GM03348 (cell line): ENCODE measurements at places on chromosomes 2 and 18.

DNA sequence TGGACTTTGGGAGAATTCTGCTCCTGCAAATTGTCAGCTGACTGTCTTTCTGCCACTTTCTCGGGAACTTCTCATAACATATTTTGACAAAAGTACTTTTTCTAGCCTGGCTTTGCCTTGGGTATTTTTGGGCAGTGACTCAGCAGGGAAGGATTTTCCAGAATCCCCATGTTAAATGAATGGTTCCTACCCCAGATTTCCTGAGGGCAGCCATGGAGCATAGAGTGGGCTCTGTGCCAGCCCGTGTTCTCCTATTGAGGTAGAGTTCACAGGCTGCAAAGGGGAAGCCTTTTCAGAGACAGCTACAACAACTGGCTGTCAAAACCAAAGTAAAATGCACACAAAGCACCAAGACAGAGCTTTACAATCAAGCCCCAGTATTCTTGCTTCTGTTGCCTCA, 59.8 kb downstream of the BMP10 start:
- DNase-seq, result peak; percentile 30

- no peak for DNase-seq
Observed at GRCh38 chr2:77009307-77009706, 512.9 kb downstream of the LRRTM4 start.

DNA sequence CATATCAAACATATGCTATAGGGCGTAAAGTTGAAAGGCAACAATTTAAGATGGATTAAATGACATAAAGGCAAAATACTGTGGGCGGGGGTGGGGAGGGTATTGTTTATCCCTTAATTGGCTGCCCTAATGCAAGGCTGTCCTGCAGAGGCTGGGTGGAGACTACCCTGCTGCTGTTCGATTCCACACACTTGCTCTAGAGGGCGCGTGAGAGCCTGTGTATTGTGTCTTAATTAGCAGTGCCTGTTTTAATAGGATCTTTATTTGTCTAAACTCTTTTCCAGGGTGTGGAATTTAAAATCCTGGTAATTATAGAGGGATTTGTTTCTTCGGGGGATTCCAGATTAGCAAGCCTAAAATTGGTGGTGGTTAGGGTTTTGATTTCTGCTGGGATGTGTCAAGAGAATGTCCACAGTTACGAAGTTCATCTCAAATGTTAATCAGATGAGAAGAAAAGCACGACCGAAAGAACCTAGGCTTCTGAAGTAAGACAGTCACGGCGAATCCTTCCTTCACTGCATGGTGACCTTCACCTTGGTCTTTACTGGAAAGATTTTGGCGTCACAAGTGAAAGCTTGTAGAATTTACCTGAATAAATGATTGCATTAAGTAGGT, 103.5 kb upstream of the MAP3K20 start:
- DNase-seq, result peak; percentile 80

DNA sequence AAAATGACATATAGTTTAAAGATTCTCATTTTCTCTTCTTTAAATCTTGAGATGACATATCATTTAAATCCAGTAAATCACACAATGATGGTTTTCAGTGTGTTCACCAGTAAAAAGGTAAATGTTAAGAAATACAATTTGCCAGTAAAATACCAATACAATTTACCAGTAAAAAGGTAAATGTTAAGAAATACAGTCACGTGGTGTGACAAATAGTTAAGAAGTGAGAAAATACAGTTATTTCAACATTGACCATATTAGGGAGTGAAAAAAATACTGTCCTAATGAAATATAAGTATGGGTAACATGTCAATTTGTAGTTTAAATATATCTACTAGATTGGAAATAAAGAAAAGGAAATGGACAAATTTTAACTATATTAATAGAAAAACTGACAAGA, 80.5 kb downstream of the DLGAP1 start:
- no peak for DNase-seq

- no peak for DNase-seq
Observed at GRCh38 chr2:10045561-10046355, 2.4 kb downstream of the KLF11 start.

DNA sequence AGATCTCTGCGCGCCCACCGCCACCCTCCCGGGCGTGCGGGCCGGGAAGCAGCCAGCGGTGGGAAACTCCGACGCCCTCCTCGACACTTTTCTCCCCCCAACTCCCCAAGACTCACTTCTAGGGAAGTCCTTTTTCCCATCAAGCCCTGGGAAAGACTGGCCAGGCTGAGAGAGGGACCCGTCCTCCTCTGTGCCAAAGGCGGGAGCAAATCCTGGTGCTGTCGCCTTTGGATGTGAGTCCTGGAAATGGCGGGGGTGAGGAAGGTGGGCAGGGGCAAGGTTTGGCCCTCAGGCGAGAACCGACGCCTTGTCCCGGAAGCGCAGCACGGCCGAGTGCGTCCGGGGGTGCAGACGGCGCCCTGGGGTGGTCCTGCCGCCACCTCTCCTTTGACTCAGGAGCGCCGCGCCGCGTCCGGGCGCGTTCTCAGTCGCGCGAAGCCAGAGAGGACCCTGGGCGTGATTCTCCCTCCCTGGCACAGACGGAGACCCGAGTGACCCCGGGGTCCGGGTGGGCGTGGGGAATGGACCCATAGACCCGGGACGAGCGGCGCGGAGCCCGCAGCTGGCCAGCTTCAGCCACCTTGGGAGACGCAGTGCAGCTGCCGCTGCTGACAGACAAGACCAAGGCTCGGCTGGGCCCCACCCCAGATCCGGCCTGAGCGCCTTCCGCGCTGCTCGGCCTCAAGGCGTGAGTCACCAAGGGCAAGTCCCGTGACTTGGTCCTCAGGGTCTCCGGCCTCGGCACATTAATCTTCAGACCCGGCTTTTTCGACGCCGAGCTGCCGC, 3.5 kb upstream of the LBX2 start:
- peak; percentile 91 for DNase-seq

DNA sequence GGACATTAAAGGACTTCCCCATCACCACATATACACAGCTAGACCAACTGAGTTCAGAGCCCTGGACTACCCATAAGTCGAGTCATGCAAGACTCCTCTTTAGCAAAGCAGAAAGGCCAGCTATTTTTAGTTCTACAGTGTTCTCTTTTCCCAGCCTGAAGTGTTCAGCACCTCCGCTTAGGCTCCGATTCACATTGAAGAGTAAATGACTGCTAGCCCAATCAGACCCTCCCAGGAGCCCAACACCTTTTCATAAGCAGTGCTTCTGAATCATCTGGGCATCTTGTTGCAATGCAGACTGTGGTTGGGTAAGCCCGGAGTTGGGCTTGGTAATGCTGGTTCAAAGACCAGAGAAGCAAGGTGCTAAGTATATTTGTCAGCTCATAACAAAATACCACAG, 138.6 kb upstream of the MSH6 start:
- DNase-seq, result no peak

DNA sequence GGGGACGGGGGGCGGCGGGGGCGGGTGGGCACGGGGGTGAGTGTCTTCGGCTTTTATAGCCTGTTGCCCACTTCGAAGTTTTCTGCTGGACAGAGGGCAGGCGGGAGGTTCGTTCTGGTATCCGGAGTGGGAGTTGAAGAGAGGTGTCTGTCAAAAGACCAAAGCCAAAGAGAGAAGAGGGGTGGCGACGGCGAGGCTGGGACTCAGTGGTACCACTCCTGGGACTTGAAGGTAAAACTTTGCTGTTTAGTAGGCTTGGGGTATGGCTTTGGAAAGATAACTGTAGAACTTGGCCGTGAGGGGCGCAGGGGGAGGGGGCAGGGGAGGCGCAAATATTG, 215.8 kb upstream of the DTNA start:
- DNase-seq, result no peak

GRCh38 chr18:53165770-53166169, 825.8 kb downstream of the DCC start:
- no peak for DNase-seq

- peak; percentile 96 for DNase-seq
Observed at GRCh38 chr2:219245148-219245898, at the start of the genes GLB1L and STK16. Gene GLB1L (minus strand): TSS chr2:219245444. CDS start chr2:219243573, 1,871 bp downstream. Gene STK16 (plus strand): TSS chr2:219245479. CDS start chr2:219246000, 521 bp downstream.

GRCh38 chr2:36415381-36416022, 59.9 kb downstream of the CRIM1 start:
- no peak for DNase-seq

DNA sequence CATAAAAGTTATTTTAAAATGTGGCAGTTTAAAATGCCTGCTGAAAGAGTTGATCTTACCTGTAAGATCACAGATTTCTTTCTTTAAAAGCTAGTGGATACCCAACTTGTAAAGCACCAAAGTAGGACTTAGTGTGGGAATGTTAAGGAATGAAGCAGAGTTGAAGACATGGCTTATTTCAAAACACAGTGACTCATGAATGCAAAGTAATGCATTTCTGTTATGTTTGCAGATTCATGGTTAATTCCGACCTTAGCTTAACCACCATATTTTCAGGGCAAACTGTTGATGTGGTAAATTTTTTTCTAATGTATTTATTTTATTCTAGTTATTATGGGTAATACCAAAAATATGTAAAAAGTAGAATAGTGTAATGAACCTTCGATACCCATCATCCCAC, 206.8 kb upstream of the FOSL2 start:
- DNase-seq, result peak; percentile 24

- no peak for DNase-seq
Observed at GRCh38 chr2:235045336-235045972, 93.6 kb downstream of the SH3BP4 start.

DNA sequence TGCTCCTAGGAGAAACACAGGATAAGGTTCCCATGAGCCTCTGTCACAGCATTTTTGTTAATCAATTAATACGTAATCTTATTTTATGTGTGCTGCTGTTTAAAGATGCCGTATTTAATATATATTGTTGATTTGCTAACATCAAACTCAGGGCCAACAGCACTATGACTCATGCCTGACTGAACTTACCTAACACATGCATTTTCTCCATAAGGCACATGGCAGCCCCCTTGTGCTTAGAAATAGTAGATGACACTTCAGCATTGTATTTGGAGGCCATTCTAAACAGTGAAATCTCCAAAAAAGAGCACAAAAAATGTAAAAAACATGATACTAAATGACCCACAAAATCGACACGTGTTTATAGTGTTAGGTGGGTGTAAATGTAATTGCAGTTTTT, 314.8 kb downstream of the MYCN start:
- no peak for DNase-seq

DNA sequence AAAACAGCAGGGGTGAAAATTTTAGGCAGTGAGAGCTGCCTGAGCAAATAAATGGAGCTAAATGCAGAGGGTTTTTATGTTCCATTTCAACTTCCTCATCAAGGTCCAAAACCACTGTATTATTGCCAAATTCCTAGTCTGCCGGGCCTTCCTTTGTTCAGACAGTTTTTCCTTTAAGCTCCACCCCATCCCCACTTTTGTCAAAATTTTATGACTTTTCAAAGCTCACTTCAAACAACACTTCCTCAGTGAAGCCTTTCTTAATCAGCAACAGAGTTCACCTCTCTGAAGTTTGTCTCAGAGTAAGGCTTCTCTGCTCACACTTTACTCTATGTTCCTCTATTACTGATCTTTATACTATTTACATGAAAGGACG, 81.3 kb downstream of the CERKL start:
- no peak for DNase-seq

GRCh38 chr2:101991721-101992145, at the start of gene IL1R2:
Gene IL1R2 (plus strand): TSS chr2:101991960. CDS start chr2:102008576, 16,616 bp downstream.
- DNase-seq, result no peak

GRCh38 chr18:44119607-44120006, 561.1 kb upstream of the SETBP1 start:
- DNase-seq, result peak; percentile 7

- DNase-seq, result no peak
Observed at GRCh38 chr2:5691221-5691984, 781 bp upstream of the SOX11 start.

DNA sequence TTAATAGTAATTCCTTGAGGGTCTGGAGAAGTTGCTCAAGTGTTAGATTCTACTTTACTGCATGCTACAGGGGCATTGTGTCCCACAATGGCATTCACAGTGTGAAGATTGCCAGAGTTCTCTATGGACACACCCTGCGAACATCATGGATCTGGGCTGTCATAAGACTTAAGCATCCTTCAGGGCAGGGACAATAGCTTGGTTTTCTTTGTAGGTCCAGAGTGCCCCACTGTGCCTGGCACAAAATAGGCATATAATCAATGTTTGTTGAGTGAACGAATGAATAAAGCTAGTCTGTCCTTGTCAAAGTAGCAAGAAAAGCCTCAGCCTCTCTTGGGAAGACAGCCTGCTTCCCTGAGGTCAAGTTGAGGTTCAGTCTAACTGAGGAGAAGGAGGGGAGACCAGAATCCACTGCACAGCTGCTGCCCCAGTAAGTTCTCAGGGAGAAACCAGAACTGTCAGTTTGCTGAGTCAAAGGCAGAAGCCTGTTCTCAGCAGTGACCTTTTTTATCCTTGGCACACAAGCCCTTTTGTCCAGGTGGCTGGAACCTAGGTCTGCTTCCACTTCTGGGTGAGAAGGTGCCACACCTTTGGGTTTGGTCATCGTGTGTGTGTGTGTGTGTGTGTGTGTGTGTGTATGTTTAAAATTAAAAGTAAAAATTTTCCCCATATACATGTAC, 15.0 kb downstream of the INPP4A start:
- no peak for DNase-seq

- no peak for DNase-seq
Observed at GRCh38 chr2:240588669-240589068, 2.1 kb downstream of the CAPN10 start.

- DNase-seq, result no peak
Observed at GRCh38 chr2:200943527-200944105, 19.8 kb downstream of the ORC2 start.

DNA sequence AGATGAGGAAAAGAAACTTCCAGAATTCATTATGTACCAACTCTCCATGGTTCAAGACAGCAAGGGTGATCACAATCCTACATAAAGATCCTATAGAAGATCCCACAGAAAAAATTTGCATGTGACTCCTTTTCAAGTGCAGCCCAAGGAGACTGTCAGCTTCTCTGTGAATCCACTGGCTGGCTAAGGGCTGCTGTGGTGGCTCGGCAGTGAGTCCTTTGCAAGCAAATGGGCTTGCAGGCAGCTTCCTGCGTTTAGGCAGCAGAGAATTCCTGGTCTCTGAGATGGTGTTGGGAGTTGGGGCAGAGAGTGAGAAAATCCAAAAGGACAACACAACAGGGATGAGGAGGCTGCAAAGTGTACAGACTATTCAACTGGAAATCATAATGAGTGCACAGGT, 43.4 kb downstream of the NABP1 start:
- no peak for DNase-seq

GRCh38 chr2:25294573-25295462, 46.9 kb downstream of the DNMT3A start:
- no peak for DNase-seq

DNA sequence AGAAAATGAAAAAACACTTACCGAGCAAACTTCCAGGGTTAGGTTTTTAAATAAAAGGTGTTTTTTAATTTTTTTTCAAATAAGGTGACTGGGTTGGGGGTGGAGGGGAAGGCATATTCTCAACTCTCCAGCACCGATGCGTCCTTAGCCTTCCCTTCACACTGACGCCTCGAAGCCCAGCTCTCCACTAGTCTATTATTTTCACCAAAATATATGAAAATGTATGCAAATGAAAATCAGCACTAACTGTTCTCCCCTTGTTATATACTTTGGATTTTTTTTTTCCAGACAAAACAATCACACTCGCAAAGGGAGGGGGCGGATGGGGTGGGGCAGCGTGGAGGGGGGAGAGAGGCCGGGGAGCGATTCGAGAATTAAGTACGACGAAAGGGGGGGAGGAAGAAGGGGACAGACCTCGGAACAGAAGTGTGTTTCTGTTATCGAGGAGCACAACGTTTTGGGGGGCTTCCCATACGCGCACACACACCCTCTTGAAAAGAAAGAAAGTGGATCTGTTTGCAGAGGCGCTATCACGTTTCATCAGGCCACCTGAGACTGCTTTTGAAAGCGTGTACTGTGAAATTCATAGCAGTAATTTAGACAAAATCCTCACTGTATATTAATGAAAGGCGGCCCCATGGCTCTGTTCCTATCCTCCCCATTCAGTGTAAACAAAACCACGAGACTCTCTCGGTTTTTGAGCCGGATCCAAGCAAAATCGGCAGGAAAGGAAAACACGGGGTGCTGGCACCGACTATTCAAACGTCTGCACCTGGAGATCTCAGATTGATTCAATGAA, 2.4 kb upstream of the POU3F3 start:
- no peak for DNase-seq
